Sigmoid colon (tissue), 7 donors: ENCODE measurements at places on chromosomes 12 and 14. TPM values are rescaled to one million over a fixed set of nuclear protein-coding genes. Genes with fewer than 3 reads are reported as not detected.

GRCh38 chr12:121202407-121203355 is 7.2 kb upstream of the P2RX4 start:
- DNase-seq: no peak

GRCh38 chr12:102730996-102731395 is 186.0 kb downstream of the PAH start:
- DNase-seq: no peak

DNA sequence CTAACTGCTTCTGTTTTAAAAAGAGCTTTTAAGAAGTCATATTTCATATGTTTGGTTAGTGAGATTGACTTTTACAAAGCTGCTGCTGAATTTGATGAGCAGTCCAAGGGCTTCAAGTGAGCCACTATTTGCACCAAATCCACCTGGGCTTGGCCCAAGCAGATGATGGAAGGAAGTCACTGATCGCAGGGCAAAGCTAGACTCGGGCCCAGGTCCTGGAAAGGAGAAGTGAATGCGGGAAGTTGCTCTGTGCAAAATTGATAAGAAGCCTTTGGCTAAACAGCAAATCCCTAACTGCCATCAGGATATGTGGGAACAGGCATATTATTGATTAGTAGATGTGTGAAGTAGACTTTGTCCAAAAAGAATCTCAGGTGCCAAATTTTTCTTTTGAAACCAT is 30.5 kb downstream of the PLXNC1 start:
- no peak for DNase-seq

GRCh38 chr14:34184126-34184525 is 233.3 kb upstream of the EGLN3 start:
- DNase-seq: no peak

Gene NFATC4
- polyA plus RNA-seq: 15.6 TPM

DNA sequence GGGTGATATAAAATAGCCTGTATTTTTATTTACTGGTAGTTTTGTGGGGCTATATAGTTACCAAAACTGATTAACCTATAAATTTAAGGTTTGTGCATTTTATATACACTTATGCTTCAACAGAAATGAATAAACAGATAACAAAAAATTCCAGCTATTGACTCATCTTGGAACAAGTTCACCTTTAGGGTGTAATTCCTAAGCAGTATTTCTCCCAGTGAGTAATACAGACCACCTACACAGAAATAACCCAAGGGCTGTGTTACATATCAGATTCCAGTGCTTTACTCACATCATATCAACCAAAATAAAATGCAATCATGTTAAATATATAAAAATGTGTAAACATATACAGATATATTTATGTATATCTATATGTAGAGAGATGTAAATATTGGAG is 345.6 kb downstream of the ADAMTS20 start:
- DNase-seq: no peak

DNA sequence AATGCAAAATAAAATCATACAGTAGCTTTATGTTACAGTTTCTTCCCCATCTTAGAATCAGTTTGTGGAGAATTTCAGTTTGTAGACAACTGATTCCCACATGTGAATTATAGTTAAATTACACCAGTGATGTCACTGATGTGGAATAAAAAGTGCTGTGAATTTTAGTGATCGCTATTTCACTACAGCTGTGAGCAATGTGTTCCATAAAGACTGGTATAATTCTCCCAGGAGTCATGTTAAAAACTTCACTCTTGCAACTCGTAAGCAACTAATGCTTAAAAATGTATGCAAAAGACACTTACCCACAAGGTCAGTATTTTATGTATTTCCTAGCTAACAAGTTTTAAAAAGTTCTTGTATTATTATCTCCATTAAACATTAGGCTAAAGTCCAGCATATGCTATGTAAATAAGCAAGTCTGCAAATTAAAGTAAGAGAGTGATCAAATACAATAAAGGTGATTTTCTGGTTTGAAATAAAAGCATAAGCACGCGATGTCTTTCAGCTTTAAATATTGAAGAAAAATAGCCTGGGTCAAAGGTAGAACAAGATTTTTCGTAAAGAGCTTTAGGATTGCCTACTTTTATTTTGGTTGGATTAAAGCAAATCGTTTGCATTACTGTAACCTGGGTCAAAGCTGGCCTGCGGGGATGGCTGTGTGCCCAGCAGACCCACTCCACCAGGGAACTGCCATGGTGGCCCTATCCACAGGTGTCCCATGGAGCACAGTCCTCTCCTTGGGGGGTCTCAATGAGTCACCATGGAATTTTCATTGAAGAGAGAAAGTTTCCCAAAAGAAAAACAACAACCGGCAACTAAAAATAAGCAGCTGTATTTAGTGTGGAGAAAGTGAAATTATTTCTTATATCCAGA is 12.7 kb upstream of the LRIG3 start:
- no peak for DNase-seq

DNA sequence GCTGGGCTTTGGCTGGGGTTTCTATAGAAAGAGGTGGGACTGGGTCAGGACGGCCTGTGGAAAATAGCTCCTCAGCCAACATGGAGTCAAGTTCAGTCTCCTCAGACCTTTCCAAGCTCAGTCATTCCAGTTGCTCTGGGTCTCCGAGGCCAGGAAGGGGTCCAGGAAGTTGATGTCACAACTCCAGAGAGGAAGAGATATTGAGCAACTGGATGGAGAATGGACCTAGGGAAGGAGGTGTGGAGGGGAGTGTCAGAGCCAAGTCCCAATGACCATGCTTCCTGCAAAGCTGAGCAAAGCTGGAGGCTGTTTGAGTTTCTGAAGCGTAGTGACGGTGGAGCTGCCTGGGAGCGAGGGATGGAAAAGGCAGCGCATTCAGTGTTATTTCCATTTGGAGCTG is 86.1 kb downstream of the SLC24A4 start:
- DNase-seq: peak; percentile 81

- DNase-seq: no peak
These were observed 1036.6 kb downstream of the TRHDE start for GRCh38 chr12:73308747-73309146.

DNA sequence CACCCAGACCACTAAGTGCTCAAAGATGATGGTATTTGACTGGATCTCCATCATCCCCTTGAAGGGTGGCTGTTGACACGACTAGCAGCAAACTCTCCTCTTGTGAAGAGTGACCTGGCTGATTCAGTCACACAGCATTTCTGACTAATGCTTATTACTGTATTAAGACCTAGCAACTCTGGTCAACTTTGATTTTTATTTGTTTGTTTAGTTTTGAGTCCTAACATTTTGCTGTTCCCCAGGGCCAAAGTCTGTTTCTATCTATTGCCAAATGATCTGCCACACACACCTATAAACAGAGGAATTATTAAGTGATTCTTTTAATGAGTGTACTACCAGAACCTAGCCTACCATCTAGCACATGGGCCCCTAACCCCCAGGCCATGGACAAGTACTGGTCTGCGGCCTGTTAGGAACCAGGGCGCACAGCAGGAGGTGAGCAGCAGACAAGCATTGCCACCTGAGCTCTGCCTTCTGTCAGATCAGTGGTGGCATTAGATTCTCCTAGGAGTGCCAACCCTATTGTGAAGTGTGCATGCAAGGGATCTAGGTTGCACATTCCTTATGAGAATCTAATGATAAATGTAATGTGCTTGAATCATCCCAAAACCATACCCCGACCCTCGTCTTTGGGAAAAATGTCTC is 120.0 kb downstream of the RPS6KA5 start:
- DNase-seq: no peak

Gene COCH
- 1.6 TPM for polyA plus RNA-seq

DNA sequence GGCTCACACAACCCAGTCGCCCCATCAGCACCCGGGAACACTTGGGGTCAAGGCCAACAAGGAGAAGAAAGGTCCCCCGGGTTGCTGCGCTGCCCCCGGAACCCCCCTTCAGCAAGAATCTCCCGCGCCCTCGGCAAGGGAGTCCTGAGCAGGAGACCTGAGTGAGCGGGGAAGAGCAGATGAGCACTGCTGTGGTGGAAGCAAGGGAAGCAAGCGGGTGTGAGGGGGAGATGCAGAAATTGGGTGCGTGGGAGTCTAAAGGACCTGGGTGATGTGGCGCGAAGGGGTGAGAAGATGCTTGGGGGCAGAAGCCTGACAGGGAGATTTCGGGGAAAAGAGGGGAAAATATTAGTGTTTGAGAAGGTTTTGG is 105.5 kb upstream of the PRB2 start:
- no peak for DNase-seq

- no peak for DNase-seq
These were observed 47.2 kb downstream of the CCDC91 start for GRCh38 chr12:28237423-28237822.

DNA sequence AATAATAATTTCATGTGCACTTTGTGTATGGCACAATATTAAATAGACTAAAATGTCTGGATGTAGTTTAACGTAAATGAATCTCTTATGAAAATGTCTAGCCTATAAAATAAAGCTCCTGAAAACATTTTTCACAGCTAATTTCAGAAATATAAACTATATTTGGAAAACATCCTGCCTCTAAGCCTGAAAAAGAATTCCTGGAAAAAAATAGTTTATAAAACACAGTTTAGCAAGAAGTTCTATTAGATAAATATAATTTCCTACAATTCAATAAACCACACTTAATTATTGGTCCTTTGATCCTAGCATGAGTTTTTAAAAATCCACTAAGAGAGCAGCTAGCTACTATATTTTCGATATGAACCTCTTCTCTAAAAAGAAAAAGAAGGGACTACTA is 159.9 kb downstream of the ADAMTS20 start:
- DNase-seq: no peak

- DNase-seq: no peak
These were observed 32.5 kb downstream of the PSMC1 start for GRCh38 chr14:90288651-90289355.

DNA sequence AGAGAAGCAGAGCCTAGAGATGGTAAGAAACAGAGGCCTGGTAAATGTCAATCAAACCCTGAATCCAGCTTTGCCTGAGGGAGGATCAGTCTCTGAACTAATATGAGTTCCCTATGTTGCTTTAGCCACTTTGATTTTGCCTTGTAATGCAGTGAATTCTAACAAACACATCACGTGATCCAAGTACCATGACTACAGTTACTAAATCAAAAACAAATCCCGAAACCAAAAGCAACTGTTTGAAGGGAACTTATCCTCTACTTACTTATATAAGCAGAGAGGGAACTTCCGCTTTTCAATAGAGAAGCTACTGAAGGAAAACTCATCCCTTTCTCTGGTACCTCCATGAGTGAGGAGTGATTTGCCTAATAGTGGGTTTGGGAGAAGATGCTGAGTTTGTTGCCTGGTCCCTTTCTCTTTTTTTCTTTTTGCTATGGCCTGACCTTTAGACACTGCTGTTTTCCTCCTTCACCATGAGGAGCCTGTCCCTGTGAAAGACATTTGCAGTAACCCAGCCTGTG is 7.7 kb upstream of the PPTC7 start:
- no peak for DNase-seq

- DNase-seq: no peak
These were observed 61.9 kb downstream of the KICS2 start for GRCh38 chr12:64160021-64160710.

DNA sequence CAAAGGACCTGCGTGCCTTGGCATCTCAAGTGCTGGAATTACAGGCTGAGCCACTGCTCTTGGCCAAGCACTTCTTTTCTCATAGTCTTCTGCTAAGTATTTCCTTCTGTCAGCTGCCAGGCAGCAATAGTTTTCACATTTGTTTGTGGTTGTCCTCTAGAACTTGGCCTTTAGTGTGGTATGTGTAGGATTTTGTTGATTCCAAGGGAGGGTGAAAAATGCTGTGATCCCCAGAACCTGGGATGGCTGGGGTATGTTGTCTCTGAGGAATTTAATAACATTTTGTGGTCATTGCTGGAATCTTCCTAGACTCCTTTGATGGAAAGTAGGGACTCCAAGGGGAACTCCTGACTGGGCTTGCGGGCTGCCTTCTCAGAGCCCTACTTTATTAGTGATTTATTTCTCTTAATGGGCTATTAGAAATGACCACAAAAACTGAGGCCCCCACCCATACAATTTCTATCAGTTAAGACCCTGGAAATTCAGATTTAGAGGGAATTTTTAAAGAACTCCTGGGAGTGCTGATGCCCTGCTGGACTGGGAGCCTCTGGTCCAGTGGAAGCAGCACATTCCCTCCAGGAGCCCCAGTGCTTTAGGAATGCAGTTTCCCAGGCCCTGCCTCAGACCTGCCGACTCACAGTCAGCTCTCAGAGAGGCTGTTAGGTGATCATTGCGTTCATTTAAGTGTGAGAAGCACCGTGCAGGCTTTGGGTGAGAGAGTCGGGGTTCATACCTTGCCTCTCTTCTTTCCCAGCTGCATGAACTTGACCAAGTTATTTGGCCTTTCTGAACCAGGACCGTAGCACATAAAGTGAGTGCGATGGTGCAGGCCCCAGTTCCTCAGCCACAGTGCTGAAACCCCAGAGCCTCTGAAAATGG is 22.7 kb downstream of the TRAF3 start:
- DNase-seq: no peak

Gene MBIP
- polyA plus RNA-seq: 12.4 TPM

DNA sequence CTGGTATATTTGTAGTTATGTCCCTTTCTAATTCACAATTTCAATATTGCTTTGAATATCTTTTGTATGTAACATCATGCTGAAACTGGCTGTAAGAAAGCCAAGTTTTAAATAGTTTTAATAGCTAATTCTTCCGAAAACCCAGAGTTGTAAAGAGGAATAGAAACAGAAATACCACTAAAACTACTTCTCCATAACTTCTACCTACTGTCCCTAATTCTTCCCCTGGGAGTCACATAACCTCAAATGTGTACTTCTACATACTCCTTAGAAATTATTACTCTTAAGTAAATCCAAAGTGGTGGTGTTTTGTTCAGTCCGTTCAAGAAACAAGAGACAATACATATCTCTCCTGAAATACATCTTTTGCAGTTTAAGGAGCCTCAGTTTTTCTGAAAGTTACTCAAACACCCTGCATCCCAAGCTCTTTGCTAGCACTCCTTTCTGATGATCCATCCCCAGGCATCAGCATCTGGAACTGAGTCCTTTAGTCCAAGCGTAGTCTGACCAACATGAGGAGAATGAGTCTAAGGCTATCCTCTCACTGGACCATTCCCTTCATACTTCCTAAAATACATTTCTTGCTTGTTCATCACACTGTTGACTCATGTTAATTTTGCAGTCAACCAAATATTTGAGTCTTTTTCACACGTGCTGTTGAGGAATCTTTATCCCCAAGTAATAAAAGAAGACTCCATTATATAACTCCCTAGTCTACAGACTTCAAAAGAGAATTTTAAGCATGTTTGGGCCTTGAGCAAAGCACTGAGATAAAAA is 214.3 kb upstream of the NUDT4 start:
- DNase-seq: no peak

DNA sequence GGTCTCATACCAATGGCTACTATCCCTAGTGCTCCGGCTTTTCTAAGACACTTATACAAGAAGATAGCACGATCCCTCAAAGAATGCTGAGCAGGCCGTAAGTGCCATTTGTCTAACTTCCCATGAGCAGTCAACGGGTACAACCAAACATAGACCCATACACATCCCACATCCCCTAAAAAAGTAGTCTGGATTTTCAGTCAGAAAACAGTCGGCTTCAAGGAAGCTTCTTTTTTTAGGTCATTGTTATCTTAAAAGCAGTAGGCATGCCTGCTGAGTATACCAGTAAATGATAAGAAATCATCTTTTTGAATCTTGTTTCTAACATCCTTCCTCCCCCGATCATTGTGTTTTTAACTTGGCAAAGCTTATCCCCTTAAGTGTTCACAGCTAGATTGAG is 19.8 kb downstream of the OSBPL8 start:
- DNase-seq: no peak

Gene PRKD1
- polyA plus RNA-seq: 0.46 TPM

Gene CMA1
- 0.52 TPM for polyA plus RNA-seq

- DNase-seq: no peak
These were observed 7.8 kb upstream of the EML1 start for GRCh38 chr14:99785426-99785825.
